ENCODE measurements at places on chromosomes 5 and 9.

DNA sequence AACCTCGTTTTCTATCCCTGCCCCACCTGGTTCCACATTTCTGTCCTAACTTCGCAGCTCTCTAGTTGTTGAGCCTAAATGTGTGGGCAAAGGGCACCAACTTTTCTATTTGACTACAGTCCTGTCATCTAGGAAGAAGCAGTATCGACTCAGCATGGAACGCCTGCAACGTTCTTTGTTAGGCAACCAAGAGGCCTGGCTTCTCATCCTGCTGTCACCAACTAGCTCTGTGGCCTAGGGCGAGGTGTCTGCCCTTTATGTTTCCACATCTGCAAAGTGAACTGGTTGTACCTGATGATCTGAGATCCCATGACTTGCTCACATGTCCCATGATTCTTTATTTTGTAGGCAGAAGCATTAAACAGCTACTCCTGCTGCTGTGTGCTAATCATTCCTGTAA lies 248.9 kb downstream of the ADAMTSL1 start:
- DNase-seq = no peak

DNA sequence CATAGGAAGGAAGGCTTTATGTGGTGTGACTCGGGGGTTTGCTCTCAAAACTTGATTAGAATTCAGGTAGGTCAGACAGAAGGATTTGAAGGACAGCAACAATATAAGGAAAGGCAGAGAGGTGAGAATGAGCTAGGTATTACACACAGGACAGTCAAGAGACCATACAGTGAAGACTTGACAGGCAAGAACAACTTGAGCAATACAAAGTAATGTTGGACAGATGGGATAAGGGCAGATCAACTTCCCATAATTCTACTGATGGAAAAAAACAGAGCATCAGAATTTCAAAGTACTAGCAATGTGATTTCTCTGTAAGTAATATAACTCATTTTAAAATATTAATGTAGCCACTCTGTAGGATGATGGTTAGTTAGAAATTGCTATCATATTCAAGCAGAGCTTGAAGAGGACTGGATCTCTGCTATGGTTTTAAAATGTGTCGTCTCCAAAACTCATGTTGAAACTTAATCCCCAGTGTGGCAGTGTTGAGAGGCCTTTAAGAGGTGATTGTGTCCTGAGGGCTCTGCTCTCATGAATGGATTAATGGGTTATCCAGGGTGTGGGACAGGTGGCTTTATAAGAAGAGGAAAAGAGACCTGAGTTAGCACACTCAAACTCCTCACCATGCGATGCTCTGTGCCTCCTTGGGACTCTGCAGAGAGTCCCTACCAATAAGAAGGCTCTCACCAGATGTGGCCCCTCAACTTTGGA lies 22.4 kb upstream of the HOMER1 start:
- DNase-seq = no peak

DNA sequence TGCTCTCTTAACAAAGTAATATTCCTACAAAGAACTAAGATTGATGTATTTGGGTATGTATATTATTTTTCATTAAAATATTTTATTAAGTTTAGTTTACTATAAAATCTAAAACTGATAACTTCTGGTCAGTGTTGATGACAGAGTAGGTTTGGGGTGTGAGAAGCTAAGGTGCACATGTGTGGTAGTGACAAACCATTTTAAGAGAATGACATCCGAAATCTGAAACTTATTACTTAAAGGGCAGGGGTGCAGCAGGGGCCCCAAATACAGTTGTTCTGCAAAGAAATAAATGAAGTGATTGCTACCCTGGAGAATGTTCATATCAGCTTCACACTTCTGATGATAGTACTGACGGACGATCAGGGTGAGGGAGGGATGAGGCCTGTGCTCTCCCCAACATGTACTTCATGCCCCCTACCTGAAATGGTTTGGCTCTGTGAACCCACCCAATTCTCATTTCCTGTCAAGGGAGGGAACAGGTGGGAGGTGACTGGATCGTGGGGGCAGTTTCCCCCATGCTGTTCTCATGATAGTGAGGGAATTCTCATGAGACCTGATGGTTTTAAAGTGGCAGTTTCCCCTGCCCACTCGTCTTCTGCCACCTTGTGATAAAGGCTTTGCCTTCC lies 125.3 kb upstream of the RFX3 start:
- DNase-seq = no peak

- no peak for DNase-seq
These were observed 307.3 kb downstream of the FBXL7 start for GRCh38 chr5:15807248-15807647.

DNA sequence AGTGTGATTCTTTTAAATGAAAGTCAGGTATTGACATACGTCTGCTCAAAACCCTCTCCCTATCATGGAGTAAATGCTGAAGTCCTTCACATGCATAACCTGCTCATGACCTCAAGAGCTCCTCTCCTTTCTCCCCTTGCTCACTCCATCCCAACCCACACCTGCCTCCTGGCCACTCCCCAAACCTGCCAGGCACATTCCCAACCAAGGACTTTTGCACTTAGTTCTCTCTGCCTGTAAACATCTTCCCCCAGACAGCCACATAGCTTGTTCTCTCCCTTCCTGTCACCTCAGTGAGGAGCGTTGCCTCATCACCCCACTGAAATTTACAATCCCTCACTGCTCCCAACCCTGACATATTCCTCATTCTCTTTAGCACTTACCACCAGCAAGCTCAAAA lies 8.7 kb downstream of the SETD9 start:
- DNase-seq = no peak

GRCh38 chr5:97531549-97531948 lies 348.5 kb upstream of the RIOK2 start:
- no peak for DNase-seq

DNA sequence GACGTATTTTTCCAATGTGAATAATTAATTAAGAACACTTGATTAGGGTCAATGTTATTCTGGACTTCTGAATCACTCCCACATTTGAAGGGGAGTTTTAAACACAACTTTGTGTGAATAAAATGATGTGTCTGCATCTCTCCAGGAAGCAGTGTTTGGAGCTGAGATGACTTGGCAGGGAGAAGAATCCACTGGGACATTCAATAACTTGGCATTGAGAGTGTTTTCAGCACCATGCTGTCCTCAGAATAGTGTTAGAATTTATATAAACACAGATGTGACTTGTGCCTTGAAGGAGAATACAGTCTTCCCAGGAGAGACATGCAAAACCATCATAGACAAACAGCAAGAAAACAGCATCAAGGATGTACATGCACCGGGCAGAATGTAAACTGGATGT lies 32.7 kb upstream of the KCNMB1 start:
- no peak for DNase-seq

DNA sequence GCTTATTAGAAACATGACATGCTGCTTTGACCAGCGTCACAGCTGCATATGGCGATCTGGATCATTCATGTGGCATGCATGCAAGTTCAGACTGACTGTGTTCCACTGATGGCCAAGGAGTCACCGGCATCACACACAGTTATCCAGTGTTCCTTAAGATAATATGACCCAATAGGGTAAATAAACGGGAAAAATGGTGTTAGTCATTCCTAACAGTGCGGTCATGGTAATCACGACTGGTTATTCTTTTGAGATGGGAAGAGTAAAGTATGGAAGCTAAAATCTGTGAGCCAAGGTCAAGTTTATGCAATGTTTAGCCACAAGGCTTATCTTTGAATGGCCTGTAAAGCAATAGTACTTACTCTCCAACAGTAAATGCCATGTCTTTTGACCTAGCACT lies 29.3 kb upstream of the LVRN start:
- no peak for DNase-seq

DNA sequence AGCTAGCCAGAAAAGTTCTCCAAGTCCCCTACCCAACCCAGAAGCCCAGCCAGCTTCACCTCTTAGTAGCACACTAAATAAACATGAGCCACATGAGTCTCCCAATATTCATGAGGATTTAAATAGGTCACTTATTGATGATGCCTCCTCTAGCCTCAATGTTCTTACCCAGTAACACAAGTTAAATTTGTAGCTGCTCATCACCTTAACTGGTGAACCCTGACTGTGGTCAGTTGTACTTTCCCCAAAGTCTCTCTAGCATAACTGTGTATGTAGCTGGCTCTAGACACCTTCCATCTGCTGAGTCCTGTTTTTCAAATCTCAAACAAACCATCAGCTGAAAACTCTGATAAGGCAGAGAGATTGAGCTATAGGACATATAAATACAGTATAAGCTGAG lies 100.3 kb upstream of the ELAVL2 start:
- no peak for DNase-seq

- no peak for DNase-seq
These were observed 20.4 kb upstream of the PALM2AKAP2 start for GRCh38 chr9:109759589-109759988.

DNA sequence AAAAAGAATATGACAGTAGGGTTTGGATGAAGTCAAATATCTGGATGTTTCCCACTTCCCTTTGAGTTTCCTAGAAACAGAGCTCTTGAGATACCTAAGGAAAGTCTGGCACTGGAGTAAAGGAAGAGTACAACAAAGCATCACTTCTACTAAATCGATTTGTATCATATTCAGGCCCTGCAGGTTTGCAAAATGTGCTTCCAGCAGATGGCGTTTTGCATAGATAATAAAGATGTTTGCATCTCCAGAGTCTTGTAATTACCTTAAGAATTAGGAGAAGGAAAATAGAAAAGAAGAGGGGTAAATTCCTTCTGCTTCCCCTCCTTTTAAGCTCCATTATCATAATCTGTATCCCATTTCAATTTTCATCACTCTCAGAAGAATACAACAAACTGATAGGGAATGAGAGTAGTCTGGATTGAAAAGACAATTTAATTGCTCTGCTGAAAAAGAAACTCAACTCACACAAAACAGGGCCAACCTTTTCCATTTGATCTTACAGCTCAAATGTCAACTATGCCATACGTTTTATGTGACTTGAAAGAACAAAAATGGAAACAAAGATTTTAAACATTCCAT lies 380.4 kb downstream of the PTPRD start:
- no peak for DNase-seq

- DNase-seq = no peak
These were observed 122.9 kb downstream of the CAVIN4 start for GRCh38 chr9:100700689-100701318.

DNA sequence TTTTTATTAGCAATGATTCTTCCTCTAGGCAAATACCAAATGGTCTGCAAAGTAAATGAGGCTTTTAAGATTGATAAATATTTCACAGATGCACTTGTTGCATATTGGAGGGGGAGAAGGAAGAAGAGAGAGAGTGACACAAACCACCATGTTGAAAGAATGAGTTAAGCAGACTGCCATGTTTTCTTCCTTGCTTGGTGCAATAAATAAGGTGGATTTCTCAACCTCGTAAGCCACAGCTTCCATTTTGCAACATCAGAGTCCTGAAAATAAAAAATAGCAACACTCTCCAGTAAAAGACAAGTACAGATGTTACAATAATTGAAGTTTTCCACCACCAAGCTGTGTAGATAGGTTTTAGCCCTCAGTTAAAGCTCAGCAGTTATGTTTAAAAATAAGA lies 202.9 kb downstream of the SGCD start:
- no peak for DNase-seq

GRCh38 chr5:131786036-131786435 lies 10.8 kb downstream of the FNIP1 start:
- no peak for DNase-seq

All from left forelimb (tissue), 1 donor.